ENCODE measurements at places on chromosomes 4 and X.

DNA sequence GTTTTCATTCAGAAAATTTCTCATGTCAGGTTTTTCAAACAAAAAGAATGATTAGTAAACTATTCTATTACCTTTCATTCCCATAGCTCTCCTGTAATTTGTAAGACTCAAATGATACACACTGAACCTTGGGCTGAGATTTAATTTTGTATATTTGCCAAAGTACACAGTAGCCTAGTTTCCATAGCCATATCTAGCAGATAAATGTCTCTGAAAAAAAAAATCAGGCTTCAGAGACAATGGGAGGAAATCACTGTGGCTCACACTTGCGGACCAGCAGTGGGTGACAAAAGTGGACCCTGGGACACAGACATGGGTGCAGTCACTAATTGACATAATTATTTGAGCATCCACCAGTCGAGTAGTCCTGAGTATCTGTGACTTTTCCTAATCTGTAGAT, 46.6 kb downstream of the MAOA start:
- DNase-seq, result no peak

GRCh38 chrX:39653691-39654090, 444.1 kb downstream of the BCOR start:
- no peak for DNase-seq

- no peak for DNase-seq
Measured at GRCh38 chrX:124497386-124497785, 151.0 kb downstream of the SH2D1A start.

- DNase-seq, result no peak
Measured at GRCh38 chrX:100695302-100695701, 36.6 kb downstream of the SYTL4 start.

GRCh38 chr4:52037689-52038102, 403 bp downstream of the SGCB start:
- DNase-seq, result no peak

GRCh38 chrX:43175434-43175833, 397.5 kb upstream of the PPP1R2C start:
- DNase-seq, result no peak

GRCh38 chr4:139975830-139976272, 178.1 kb downstream of the MAML3 start:
- DNase-seq, result no peak

DNA sequence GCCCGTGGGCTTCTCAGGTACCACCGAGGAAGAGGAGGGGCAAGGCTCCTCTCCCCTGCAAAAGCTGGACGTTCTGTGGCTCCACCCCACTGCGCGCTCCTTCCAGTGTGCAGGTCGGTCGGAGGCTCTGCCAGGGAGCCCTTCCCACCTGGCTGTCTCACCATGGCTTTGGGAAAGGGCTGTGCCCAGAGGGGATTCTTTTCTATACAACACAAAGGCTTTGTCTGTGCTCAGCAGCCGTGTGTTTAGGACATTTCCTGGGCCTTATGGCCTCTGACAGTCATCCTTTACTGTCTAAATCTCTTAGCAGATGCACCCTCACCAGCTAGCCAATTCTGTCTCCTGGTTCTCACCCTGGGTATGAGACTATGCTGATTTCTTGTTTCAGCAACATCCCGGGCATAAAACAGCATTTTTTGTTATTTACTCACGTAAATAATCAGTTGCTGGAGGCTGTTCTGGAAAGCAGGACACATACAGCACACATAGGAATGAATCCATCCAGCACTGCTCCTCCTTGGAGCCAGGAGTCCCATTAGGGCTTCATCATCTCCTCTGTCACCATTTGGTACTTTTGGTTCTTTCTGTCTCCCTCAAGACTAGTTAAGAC, 20.4 kb upstream of the ATXN3L start:
- no peak for DNase-seq

GRCh38 chrX:20545538-20545937, 278.8 kb upstream of the RPS6KA3 start:
- no peak for DNase-seq

GRCh38 chrX:65581661-65582339, 47.2 kb upstream of the LAS1L start:
- DNase-seq, result no peak

- no peak for DNase-seq
Measured at GRCh38 chr4:105569057-105569865, 16.8 kb downstream of the ARHGEF38 start.

DNA sequence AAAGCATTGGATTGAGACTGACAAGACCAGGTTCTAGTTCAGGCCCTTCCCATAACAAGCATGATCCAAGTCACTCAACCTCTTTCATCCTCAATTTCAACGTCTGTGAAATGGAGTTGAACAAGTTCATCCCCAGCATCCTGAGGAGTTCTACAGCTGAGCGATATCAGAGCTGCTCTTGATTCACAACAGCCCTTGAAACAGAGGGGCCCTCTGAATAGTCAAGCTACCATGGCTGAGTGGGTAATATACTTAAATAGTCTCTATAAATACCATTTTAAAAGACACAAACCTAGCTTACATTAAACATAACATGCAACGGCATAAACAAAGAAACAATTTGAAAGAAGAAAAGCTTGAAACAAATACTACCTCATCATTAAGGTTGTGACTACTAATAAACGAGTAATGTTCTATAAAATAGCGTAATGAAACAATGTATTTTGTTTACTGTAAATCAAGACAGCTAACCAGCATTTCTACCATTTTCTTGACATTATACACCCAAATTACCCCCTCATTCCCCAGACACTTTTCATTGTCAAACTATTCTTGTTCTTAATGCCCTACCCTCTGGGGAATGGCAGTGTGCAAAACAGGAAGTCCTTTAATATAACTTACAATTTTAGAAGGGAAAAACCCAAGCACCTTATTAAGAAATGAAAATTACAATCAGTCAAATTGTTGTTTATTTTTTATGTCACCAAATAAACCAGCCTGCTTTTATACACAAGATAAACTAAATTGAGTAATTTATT, 202.3 kb downstream of the PARM1 start:
- DNase-seq, result no peak

- no peak for DNase-seq
Measured at GRCh38 chr4:132123870-132124623, 1025.0 kb upstream of the PCDH10 start.

DNA sequence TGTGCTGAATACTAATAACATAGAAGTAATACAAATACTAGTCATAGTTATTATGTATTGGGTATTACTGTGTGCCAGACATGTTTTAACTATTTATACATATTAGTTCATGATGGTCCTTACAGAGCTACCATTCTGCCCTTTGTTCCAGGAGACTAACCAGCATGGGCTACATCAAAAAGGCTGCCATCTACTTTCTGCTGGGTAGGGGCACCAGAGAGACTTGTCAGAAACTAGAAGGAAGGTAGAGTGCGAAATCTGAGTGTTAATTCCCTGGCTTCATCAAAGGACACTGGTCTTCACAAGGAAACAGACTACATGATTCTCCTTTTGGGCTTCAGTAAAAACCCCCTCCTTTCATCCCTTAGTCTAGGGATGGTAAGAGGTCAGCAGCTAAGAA, 347.8 kb downstream of the GBA3 start:
- DNase-seq, result no peak

GRCh38 chr4:79044141-79044659, 105.0 kb upstream of the PAQR3 start:
- peak; percentile 77 for DNase-seq

GRCh38 chrX:6184900-6185515, 43.7 kb downstream of the NLGN4X start:
- no peak for DNase-seq

DNA sequence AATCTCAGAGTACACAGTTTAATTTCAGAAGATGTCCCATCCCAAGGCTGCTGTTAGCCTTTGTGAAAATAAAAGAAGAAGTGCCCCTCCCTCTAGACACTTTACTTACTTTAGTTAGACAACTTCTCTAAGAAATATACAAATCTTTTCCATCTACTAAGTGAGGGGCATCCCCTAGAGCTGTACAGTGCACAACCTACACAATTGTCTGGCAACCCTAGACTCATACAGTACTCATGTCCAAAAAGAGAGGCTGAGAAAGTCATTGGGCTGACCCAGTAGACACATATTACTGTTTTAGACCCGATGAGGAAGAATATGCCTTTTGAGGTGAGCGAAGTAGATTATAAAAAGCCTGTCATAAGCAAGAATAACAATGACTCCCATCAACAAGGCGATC, 297.6 kb downstream of the IDS start:
- no peak for DNase-seq

Measured in NCI-H524 treated with DMSO at 0.1 percent for 48 hours (cell line).